ENCODE measurements at places on chromosomes 7 and 10.

- no peak for DNase-seq
Measured at GRCh38 chr10:131843881-131844284, 56.9 kb upstream of the PPP2R2D start.

DNA sequence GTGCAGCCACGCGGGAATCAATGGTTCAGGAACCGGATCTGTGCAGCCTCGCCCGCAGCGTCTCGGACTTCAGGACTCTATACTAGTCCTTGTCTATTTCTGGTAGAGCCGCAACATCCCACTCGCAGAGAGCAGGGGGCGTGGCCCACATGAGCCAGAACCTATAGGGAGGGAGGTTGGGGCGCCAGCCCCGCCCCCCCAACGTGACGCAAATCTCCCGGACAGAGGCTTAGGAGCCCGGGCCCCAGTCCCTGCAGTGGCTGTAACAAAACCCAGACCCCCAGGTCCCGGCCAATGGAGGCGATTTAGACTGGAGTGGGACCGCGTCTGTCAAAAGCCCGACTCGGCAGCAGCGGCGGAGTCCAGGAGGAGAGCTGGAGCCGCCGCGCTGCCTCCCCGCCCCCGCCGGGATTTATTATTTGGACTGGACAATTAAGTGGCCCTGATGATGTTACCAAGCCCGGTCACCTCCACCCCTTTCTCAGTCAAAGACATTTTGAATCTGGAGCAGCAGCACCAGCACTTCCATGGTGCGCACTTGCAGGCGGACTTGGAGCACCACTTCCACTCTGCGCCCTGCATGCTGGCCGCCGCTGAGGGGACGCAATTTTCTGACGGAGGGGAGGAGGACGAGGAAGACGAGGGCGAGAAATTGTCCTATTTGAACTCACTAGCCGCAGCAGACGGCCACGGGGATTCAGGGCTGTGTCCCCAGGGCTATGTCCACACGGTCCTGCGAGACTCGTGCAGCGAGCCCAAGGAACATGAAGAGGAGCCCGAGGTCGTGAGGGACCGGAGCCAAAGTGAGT, at the start of gene NKX2-3:
NKX2-3 (plus strand) TSS at position 256 of the 809 bp plus-strand sequence; CDS start at position 446, 190 bp downstream.
- peak; percentile 79 for DNase-seq

GRCh38 chr10:122577311-122577885, 16.8 kb downstream of the DMBT1 start:
- no peak for DNase-seq

DNA sequence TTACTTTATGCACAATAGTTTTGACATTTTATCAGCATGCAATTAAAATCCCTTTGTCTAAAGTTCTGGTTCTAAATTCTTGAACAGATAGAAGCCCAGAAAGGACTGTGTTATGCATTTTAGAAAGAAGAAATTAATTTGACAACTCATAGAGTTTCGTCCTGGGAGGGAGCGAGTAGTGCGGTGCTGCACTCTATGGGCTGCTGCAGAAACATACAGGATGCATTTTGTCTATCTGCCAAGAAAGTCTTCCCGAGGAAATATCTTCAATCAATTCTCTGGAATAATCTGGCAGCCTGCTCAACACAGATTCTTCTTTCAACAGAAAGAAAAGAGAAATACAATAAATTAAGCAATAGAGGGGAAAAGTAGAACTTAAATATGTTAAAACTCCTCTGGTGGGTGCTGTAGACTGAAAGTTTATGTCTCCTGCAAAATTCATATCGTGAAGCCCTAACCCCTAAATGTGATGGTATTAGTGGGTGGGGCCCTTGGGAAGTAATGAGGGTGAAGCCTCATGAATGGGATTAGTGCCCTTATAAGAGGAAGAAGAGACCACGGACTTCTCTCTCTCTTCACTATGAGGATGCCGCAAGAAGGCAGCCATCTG, 39.0 kb upstream of the IFRD1 start:
- peak; percentile 57 for DNase-seq

DNA sequence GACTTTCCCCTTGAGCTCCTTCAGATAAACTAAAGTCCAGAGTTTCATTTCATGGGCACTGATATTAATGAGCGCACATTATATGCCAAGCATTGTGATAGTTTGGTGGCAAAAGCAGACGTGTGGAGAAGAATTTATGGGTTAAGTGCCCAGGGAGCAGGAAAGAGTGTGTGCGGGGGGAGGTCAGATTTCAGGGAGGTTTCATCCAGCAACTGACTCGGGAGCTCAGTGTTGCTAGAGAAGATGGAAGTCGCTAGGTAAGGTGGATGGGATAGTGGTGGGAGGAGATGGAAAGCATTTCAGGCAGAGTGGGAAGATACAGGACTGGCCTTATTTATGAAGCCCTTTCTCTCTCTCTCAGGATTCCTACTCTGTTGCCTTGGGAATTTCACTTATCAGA, 223.0 kb downstream of the SNX10 start:
- DNase-seq, result no peak

- no peak for DNase-seq
Measured at GRCh38 chr7:12890586-12890985, 203.2 kb downstream of the ARL4A start.

- peak; percentile 11 for DNase-seq
Measured at GRCh38 chr7:122219253-122219865, 75.3 kb upstream of the AASS start.
